Naive thymus-derived CD4-positive, alpha-beta T cell (primary cell): ENCODE measurements at places on chromosomes 2 and 18.
A peak's percentile ranks its signal among the peaks of the same experiment; 100 is the strongest.

- DNase-seq: no peak
These were observed 9.1 kb upstream of the DAW1 start for GRCh38 chr2:227862227-227862740.

GRCh38 chr18:67540559-67540958 lies 24.0 kb upstream of the DSEL start:
- no peak for DNase-seq

DNA sequence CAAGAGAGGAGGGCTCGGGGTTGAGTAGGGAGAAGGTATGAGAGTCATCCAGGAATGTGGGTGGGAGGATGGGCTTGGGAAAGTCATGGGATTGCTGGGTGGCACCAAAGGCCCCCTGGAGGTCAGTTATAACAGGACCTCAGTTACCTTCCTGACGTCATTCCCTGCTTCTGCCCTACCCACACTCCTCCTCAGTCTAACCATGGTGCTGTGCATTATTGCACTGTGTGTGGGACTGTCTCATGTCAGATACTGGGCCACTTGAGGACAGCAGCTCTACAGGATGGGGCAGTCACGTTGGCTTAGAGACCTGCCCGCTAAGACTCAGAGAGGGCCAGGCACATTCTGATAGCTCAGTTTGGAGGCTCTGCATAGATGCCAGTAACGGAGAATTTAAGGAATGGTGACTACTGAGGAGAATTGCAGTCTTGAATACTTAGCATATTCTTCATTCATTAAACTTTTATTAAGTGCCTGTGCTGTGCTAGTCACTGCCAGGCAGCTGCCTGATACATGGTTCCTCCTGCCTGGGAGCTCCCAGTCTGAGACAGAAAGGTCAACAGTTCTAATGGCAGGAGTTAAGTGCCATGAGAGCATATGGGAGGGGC lies 90.5 kb downstream of the LAMA3 start:
- no peak for DNase-seq

GRCh38 chr2:241848761-241849615 lies 9.7 kb downstream of the PDCD1 start:
- no peak for DNase-seq

GRCh38 chr18:25189391-25190185 lies 162.4 kb downstream of the ZNF521 start:
- DNase-seq: no peak

- DNase-seq: no peak
These were observed 1850.9 kb upstream of the LRRTM1 start for GRCh38 chr2:82155469-82155868.

DNA sequence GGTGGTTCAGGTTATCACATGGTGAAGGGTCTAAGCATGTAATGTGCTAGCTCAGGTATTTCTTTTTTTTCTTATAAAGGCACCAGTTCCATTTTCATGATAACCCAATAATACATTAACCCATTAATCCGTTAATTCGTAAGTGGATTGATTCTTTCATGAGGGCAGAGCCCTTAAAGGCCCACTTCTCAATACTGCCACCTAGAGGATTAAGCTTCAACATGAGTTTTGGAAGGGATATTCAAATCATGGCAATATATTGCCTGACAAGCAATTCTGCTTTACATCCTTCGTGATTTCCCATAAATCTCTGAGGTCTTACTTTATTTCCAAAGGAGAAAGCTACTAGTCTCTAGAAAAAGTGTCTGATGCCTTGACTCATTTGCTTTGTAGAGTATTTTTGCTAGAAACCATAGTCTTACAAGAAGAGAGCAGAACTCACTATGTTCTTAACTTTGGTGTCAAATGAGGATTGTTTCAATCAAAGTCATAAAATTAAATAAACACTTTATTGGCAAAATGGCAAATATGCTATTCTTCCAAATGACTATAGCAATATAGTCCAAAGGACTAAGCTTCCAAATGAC lies 271.3 kb downstream of the KCNS3 start:
- DNase-seq: no peak

DNA sequence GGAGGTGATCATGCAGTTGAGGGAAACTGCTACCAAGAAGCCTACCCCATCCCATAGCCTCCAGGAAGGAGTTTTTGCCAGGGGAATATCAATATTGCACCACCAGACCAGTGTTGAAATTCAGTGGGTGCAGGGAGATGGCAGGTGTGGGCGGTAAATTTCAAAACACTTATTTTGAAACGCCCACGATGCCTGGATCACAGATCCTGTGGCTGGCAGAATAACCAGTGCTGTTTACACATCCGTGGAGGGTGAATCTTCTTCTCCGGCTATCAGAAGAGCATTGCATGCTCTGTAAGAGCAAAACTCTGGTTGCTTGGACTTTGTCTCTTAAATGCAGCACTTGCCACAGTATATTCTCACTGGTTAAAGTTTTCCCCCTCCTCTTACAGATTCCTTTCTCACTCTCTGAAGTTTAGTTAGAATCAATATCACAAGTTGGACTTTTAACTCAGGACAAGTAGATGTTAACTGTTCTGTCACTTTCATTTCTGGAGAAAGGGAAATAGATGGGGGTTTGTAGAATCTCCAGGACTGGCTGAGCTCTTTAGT lies 70.5 kb upstream of the ZCCHC2 start:
- DNase-seq: no peak

DNA sequence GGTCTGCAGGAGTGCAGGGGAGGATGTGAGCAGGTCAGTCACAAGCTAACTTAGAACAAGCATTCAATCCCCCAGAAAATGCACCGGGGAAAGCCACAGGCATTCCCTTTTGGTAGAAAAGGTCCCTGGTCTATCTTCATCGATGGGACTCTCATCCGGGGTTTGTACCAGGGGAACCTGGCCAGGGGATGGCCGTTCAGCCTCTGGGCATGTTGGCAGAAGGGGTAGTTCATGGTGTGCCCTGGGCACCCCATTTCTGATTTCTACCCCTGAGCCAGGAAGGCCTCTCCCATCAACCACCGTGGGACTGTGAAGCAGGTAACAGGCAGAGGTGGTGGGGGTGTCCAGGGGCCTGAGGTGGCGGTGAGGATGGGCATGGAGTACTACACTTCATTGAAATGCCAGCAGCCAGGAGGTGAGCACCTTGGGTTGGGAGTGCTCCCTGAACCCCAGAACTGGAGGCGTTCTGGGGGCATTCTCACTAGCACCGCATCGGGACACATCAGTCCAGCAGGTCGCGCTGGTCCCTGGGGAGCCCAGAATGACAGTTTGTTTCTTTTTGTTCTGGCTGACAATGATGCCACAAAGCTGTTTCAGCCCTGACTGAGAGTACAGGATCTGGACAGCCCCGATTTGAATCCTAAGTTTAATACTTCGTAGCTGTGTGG lies 172.3 kb downstream of the SMAD7 start:
- no peak for DNase-seq

GRCh38 chr2:225274751-225275150 lies 124.8 kb upstream of the NYAP2 start:
- DNase-seq: no peak

- DNase-seq: no peak
These were observed 92.9 kb upstream of the CSRNP3 start for GRCh38 chr2:165376571-165376975.

- peak; percentile 41 for DNase-seq
These were observed 15.8 kb upstream of the COL6A3 start for GRCh38 chr2:237429753-237430152.

DNA sequence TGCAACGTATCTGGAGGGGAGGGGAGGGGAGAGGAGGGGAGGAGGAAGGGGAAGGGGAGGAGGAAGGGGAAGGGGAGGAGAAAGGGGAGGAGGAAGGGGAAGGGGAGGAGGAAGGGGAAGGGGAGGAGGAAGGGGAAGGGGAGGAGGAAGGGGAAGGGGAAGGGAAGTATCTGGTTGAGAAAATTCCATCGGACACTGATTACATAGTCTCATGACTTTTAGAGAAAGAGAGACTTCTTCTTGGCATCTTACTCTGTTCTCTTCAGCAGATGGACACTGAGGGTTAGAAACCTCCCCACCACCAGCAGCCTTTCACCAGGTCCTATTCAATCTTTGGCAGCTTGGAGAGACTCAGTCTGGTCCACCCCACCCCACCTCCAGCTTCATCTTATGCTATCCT lies 296.3 kb downstream of the TNS1 start:
- no peak for DNase-seq
